ENCODE measurements at places on chromosomes 11 and 22. TPM values are rescaled to one million over a fixed set of nuclear protein-coding genes. Genes with fewer than 3 reads are reported as not detected.

The MMP11 gene
- 4.5 TPM for total RNA-seq

- H3K27me3 ChIP-seq, result no peaks in the 10 kb centered on the region
- H3K27ac ChIP-seq, result no peak overlapping the region
- H3K4me3 ChIP-seq, result no peak overlapping the region
- H3K4me1 ChIP-seq, result no peaks in the 10 kb centered on the region
- no peaks in the 10 kb centered on the region for H3K36me3 ChIP-seq
These were observed 92.9 kb downstream of the DHCR7 start for GRCh38 chr11:71355281-71355680.

GRCh38 chr11:70887542-70887827, 364.9 kb downstream of the SHANK2 start:
- H3K4me1 ChIP-seq, result no peaks in the 10 kb centered on the region
- no peaks in the 10 kb centered on the region for H3K27me3 ChIP-seq
- no peak overlapping the region for H3K27ac ChIP-seq
- no peak overlapping the region for H3K4me3 ChIP-seq

DNA sequence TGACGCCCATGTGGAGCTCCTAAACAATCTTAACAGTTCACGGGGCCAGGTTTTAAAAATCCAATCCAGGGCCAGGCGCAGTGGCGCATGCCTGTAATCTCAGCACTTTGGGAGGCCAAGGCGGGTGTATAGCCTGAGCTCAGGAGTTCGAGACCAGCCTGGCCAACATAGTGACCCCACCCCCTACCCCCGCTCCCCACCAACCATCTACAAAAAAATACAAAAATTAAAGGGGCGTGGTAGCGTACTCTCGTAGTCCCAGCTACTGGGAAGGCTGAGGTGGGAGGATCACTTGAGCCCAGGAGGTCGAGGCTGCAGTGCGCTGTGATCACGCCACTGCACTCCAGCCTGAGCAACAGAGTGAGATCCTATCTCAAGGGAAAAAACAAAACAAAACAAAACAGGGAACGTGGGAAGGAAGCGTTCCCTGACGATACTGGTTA, 689 bp upstream of the SART1 start:
- H3K4me3 ChIP-seq, result peak overlapping the region; percentile 94
- no peak for DNase-seq
- peak overlapping the region; percentile 92 for H3K27ac ChIP-seq
- peaks cover 11% of the 10 kb centered on the region for H3K4me1 ChIP-seq
- H3K27me3 ChIP-seq, result no peaks in the 10 kb centered on the region
- H3K36me3 ChIP-seq, result peaks cover 10% of the 10 kb centered on the region

DNA sequence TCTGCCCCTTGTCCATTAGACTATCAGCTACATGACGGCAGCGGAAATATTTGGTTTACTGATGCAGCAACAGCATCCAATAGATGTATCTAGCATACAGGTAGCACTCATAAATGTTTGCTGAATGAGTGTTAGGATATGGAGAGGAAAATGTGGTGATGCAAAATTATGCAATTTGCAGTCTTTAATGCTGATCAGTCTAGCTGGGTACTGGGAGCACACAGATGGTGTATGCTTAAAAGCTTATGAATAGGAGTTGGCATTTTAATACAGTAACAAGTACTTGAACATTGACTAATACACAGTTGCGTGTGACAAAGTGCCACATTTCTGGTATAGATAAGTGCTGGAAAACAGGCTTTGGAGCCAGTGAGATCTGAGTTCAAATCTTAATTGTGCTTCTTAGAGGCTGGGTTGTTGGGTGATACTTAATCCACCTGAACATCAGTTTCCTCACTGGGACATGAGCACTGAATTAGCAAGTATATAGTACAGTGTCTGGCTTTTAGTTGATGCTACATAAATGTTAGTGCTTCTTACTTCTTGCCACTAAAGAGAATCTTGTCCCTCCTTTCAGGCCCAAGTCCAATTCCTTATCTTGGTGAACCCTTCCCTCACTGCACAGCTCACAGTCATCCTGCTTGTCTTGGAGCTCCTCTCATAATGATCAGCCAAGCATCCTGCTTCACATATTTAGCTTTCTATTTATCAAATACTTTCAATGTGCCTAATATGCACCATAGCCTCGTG, 99.6 kb downstream of the TIMP3 start:
- no peaks in the 10 kb centered on the region for H3K27me3 ChIP-seq
- H3K36me3 ChIP-seq, result no peaks in the 10 kb centered on the region
- H3K4me3 ChIP-seq, result no peak overlapping the region

DNA sequence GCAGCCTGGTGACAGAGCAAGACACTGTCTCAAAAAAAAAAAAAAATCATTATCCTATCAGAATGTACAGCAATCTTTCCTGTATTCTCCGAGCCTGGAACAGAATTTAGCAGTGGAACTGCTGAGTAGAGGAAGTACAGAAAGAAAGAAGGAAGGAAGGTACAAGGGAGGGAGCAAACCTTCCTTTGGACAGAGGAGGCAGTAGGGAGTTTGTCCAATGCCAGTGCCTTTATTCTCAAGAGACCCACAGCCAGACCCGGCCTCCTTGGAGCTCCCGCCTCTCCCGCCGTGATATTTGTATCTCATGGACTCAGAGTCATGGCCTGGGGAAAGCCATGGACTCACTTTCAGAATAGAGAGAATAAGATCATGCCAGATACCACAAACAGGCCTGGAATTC, 37.7 kb upstream of the LRRC55 start:
- H3K36me3 ChIP-seq, result no peaks in the 10 kb centered on the region
- no peaks in the 10 kb centered on the region for H3K4me1 ChIP-seq
- H3K4me3 ChIP-seq, result no peak overlapping the region
- no peak for DNase-seq
- H3K27ac ChIP-seq, result no peak overlapping the region

DNA sequence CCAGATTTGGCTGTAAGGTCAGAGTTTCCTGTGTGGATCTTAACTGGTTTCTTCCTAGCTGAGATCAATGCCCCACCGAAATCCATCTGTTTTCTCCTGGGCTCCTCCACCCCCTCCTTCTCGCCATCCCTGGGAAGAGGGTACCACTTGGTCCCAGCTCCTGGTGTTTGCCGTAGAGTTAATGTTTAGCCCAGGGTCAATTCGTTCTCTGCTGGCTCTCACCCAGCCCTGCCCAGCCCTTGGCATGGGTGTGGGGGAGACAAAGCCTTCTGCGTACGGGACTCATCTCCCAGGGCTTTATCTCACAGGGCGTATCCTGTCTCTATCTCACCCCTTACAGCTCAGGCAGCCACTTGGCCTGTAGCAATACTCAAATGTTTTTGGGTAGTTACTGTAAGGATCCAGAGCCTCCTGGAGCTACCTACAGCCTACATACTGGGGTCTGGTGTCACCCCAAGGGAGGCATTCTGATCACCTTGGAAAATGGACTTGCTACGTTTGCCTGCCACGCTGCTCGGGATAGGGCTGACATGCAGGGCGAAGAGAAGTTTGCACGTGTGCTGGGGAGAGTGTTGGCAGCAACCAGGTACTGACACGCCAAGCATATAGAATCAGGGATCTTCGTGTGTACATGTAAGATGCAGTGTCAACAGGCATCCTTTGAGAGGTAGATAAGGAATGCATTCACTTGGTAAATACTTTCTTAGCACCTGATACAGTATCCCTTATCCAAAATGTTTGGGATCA, 66.1 kb downstream of the SCN3B start:
- H3K36me3 ChIP-seq, result no peaks in the 10 kb centered on the region
- no peak overlapping the region for H3K4me3 ChIP-seq
- peak; percentile 87 for DNase-seq
- H3K27me3 ChIP-seq, result no peaks in the 10 kb centered on the region
- H3K4me1 ChIP-seq, result no peaks in the 10 kb centered on the region
- H3K27ac ChIP-seq, result no peak overlapping the region

DNA sequence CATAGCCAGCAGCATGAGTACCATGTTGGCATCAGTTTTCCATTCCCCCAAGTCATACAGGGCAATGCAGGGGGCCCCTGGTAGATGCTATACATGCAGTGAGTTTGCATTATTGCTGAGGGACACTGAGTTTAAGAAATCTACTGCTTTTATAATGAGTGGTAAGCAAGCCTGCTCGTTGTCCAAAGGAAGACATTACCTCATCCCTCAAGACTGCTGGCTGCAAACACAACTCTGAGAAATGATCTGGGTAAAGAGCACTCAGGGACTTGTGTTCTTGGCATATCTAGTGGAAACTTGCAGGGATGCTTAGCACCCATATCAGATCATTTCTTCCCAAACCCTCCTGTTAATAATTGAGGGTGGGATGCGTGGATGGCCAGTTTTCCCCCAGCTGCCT, 77.9 kb downstream of the CWC15 start:
- H3K36me3 ChIP-seq, result no peaks in the 10 kb centered on the region
- no peak for DNase-seq
- no peak overlapping the region for H3K4me3 ChIP-seq
- no peaks in the 10 kb centered on the region for H3K4me1 ChIP-seq
- H3K27me3 ChIP-seq, result no peaks in the 10 kb centered on the region

Measured in colonic mucosa (tissue), 4 donors.